Cortex of kidney (tissue), 1 donor: ENCODE measurements at places on chromosomes 2 and 18.

DNA sequence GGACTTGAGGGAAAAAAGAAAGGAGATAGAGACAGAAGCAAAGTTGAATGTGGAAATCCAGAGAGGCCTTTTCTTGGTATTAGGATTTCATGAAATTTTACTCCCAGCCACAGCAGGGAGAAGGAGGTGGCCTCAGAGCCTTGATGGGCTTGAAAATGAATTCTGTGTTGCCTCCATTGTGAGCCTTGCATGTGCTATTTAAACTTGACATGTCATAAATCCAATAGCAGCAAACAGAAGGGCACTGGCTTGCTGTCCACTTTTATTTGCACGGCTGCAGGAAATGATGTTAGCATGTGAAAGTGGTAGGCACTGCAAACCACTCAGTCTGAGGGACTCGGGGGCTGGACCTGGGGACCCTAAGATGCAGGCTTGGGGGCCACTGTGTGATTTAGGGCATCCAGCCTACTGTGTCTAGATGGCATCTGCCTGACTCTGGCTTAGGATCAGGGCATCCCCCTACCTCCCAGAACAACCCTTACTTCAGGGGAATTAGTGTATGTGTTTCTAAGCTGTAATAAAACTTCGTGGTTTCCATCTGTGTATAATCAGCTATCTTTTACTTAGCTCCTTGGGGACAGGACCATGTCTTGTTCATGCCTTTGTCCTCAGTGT, 139.1 kb upstream of the SKOR2 start:
- no peak for DNase-seq

DNA sequence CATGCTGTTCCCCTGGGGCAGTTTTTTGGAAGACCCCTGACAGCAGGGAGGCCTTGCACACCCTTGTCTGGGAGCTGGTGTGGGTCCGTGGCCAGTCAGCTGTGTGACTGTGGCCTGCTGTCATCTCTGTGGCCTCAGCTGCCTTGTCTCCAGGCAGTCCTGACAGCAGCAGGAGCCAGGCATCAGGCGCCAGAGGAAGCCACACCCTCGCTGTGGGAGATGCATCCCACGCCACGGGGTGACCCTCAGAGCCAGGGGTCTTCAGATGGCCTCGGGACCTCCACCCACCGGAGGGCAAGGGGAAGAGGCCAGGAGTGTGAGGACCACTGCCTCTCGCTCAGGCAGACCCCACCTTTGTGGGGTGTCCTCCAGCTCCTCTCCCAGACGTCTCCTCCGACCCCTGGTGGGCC, 5.0 kb downstream of the BOK start:
- no peak for DNase-seq

GRCh38 chr18:64692826-64693225, 543.9 kb upstream of the LINC00305 start:
- no peak for DNase-seq

DNA sequence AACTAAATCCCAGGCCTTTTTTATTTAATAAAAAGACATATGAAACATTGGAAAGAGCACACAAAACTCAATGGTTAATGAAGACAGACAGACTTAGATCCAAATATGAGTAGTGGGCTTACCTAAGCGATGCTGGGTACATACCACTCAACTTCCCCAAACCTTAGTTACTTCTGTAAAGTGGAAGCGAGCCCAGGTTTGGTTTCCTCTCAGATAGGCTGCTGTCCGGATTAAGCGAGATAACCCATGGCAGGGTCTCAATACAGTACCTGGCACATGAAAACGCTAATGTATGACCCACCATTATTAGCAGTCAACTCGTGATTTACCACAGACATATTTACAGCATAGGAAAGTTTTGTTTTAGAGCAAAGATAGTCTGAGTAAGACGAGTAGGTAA, 21.6 kb downstream of the MBOAT2 start:
- DNase-seq = no peak

- no peak for DNase-seq
Measured at GRCh38 chr2:122999258-122999657, 1025.8 kb upstream of the CNTNAP5 start.

DNA sequence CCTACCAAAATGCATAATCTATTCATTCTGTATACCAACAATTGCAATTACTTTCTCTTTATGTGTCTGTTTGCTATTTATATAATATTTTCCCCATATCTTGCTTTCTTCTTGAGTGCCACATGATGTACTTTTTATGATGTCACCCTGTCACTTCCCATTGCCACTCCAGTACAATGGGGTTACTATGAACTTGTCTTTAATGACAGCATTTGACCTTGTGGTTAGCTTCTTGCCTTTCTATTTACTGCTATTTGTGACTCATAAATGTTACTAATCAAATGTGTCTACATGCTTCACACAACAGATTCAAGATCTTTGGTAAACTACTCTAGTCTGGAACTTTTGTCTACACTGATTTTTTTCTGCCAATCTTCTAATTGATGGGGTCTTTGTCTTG, 486.3 kb downstream of the NR4A2 start:
- DNase-seq = no peak
